Stimulated activated CD4-positive, alpha-beta T cell treated with anti-CD3 and anti-CD28 coated beads, Interleukin-1b, Interleukin-23, amount 100 ng/mL, for 24 hours (primary cell): ENCODE measurements at places on chromosomes 1 and 21.

DNA sequence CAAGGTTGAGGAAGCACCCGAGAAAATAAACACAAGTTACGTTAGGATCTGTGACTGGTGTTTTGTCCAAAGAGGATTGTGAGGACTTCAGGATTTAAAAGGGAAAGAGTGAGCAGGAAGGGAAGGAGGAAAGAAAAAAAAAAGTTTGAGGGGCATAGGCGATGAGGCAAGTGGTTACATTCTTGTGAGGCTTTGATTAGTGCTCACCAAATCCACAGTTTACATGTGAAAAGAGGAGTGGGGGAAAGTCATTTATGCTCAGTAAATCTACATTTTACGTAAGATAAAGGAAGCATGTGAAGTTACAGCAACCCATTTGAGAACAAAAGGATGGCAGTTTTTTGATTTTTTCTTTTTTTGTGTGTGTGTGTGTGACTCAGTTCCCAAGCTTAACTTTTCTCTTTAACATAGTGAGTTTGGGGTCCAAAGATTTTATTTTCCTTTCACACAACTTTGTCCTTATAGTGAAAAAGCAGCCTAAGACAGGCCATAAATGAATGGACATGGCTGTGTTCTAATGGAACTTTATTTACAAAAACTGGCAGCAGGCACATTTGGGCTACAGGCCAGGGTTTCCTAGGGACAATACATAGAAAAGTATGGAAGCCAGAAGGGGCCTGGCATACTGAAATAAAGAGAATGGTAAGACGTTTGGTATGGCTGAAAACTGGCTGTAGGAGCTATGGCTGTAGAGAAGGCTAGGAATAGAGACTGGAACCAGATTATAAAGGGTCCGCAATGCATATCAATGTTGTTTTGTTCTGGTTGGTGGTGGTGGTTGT lies 121.7 kb downstream of the FGGY start:
- DNase-seq: no peak

- DNase-seq: no peak
These were observed 18.5 kb upstream of the BTG3 start for GRCh38 chr21:17631195-17631594.

GRCh38 chr1:59017501-59018231 lies 233.8 kb upstream of the JUN start:
- no peak for DNase-seq

DNA sequence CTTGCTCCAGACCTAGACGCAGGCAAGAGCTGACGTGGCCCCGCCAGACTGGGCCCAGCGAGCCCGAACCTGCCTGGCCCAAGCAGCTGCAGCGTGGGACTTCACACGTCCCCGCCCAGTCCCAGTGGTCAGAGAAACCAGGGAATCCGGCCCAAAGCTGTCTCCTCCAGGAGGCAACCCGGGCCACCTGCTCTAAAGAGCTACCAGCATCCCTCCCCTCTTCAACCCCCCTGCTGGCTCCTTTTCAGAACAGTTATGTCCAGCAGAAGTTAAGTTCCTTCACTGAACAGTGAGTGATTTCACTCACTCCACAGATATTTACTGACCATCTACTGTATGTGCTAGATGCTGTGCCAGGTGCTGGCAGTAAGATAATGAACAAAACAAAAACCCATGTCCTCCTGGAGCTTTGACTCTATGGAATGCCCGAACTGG lies 2.1 kb upstream of the EFNA1 start:
- DNase-seq: no peak

- no peak for DNase-seq
These were observed 8.4 kb upstream of the GPR153 start for GRCh38 chr1:6269296-6269695.

- DNase-seq: no peak
These were observed 88.6 kb downstream of the ZBTB18 start for GRCh38 chr1:244139655-244140054.

- DNase-seq: no peak
These were observed 155.6 kb upstream of the ZNF648 start for GRCh38 chr1:182217071-182217470.

- DNase-seq: no peak
These were observed 12.7 kb downstream of the GPR3 start for GRCh38 chr1:27405074-27405473.

DNA sequence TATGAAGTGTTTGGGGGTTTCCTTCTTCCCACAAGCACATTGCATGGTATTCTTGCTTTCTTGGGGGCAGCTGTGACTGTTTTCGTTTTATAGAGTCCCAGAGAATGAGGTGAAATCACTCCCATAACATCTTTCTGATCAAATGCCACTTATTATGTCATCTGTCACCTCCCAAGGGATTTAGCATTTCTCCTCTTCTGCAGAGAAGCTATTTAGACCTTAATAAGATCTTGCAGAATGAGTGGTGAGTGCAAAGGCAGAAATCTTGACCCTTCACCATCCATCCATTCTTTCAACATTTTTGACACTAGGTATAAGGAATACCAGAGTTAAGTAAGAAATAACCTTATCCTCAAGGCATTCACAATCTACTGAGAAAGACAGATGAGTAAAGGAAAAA lies 318.6 kb upstream of the POU3F1 start:
- no peak for DNase-seq

DNA sequence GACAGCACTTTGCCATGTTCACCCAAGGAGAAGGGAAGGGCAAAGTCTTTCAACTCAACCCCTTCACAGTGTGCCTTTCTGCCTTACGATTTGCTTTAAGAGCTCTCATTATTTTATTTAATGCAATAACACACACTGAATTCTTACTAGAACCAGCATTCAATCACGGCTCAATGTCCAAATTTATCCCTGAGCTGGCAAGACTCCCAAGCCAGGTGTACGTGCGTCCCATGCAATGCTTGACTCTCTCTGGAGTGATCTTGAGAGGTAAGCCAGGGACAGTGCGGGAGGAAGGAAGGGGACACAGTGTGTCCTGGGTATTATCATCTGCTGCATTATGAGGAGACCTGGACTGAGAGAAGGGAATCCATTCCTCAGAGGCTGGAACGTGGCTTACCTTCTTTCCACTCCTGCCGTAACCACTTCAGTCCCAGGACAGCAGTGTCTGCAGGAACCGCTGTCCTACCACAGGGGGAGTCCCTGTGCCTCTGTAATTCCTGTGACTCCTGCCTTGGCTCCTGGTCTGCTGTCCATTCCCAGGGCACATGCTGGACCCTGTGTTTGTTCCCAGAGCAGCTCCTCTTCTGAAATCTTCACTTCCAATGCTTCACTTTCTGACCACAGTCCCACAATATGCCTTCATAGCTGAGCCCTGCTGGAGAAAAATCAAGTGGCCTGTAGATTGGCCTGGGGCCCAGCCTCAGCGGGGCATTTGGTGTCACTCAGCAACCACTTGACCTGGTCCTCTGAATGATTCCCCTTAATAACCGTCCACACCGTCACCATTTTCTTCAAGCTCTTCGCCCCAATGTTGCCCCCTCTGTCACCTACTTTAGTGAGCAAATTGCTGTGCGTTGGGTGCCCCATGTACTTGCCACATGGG lies 28.6 kb upstream of the STUM start:
- no peak for DNase-seq

- DNase-seq: no peak
These were observed 413 bp downstream of the EFCAB7 start for GRCh38 chr1:63523738-63524137.

DNA sequence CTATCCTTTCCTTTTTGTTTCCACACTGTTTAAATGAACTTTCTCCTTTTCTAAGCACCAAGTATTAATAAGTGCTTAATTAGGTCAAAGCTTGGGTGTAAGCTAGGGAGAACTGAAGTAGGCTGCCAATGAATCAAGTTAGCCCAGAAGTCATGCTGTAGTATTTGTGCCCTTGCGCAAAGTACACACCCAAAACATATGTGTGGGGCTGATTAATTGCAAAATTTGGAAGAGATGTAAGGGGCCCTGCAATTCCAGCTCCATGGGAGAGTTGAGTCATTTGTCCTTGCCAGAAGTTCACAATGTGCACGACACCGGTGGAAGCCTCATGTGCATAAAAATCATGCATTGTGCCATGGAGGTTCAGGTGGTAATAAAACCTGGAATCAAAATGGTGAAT lies 18.6 kb upstream of the NTNG1 start:
- no peak for DNase-seq

- DNase-seq: no peak
These were observed 54.4 kb upstream of the WNT2B start for GRCh38 chr1:112454316-112454715.

- DNase-seq: no peak
These were observed 1512.5 kb upstream of the B3GALT2 start for GRCh38 chr1:194698908-194699318.

GRCh38 chr1:16721871-16722641 lies 18.3 kb upstream of the RNU1-4 start:
- no peak for DNase-seq

DNA sequence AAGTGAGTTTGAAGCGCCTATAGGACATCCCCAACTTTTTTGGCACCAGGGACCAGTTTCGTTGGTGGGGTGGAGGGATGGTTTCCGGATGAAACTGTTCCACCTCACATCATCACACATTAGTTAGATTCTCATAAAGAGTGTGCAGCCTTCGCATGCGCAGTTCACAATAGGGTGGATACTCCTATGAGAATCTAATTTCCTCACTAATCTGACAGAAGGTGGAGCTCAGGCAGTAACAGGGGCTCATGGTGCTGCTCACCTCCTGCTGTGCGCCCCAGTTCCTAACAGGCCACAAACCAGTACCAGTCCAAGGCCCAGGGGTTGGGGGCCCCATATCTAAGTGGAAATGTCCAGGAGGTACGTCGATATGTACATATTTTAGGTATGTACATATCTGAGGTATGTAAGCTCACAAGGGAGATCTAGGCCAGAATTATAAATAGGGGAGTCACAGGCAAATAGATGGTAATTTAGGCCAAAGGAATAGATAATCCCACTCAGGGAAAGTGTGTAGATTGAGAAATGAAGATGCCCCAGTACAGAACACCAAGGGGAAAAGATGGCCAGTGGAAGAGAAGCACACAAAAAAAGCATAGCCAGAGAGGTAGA lies 27.5 kb upstream of the RASAL2 start:
- no peak for DNase-seq

DNA sequence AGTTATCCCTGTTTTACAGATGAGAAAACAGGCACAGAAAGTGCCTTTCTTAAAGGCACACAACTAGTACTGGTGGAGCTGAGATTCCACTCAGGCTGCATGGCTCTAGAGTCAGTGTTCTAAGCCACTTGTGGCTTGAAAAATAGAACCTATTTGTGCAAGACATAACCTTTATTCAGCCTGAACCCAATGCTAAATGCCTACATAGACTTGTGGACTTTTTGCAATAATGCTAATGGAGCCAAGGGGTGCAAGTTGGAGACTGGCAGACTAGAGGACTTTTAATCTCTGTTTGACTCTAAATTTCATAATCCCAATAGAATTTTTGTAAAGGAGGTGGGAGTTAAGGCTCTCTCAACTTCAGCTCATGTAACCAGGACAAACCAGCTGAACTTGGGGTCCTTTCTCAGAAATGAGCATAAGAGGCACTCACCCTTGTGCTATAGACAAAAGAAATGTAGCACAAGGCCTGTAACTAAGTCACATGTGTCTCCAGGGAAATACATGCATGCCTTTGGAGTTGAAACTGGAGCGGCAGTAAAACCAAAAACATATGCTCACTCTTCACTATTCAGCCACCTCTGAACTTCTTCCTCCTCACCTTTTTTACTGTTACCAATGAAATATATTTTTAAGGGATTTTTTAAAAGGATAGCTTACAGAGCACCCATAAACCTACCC lies 43.0 kb upstream of the AK4 start:
- DNase-seq: no peak

DNA sequence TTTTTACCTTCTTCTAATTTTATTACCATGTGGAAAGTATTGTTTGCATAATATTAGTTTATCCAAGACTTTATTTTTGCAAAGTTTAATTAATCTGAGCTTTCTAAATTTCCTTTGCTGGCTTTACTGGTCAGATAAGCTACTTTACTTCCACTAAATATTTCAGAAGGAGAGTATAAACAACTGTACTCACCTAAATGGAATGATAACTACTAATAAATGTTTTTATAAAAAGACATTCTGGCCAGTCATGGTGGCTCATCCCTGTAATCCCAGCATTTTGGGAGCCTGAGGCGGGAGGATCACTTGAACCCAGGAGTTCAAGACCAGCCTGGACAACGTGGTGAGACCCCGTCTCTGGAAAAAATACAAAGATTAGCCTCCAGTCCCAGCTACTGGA lies 36.0 kb downstream of the ATP8B2 start:
- DNase-seq: no peak

- DNase-seq: no peak
These were observed 11.3 kb downstream of the HS2ST1 start for GRCh38 chr1:86925742-86926141.

DNA sequence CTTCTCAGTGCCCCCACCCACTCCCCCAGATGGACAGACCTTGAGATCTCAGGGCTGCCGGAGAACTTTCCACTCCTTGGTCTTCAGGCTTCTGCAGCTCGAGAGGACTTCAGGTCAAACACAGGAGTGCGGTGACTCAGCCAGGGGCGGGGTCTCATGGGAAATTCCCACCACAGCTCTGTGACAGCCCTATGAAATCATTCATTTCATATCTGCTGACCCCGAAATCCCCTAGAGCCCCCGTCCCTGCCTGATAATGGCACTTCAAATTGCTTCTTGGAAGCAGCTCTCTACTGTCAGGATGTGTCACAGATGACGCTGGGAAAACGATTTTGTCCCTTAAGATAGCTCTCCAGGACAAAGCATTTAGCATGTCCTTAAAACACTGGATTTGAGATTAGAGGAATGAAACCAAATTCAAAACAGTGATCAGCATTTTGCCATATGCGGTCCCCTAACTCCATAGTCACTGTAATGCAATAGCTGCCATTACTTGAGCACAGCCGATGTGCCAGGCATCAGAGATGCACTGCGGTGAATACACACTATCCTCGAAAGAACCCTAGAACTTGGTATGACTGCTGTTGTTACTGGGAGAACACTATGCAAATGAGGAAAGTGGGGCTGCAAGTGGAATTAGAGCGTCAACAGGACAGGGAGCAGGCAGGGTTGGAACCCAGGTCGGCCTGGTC lies at the start of gene TNFRSF9:
TSS of gene TNFRSF9 (minus strand) at position 95 of the 692 bp plus-strand sequence. CDS start 845 bp downstream, outside the sequence.
- DNase-seq: peak; percentile 80
